GM12878 (cell line): ENCODE measurements at places on chromosomes 2 and 18.

- no peak overlapping the region for H3K27ac ChIP-seq
- no peak for DNase-seq
- no peaks in the 10 kb centered on the region for H3K27me3 ChIP-seq
- no peaks in the 10 kb centered on the region for H3K4me1 ChIP-seq
- no peak overlapping the region for H3K4me3 ChIP-seq
- H3K36me3 ChIP-seq, result no peaks in the 10 kb centered on the region
These were observed 16.2 kb upstream of the CLASP1 start for GRCh38 chr2:121665504-121665903.

DNA sequence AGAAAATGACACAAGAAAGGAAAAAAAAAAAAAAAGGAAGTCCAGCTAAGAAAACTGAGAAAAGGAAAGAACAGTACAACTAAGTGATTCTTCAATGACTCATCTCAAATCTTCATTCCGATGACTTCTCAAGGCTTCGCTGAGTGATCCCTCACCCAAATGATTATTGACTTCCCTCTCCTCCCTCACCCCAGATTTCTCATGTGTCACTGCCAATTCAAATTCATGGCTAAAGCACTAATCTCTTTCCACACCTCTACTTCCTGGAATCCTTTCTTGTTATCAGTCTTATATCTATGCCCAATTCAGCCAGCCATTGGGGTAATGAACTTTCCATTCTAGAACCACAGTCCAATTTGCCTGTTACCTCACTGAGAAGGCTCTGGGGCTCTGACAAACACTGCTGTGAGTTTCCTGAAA lies 7.2 kb upstream of the ABCB11 start:
- no peaks in the 10 kb centered on the region for H3K27me3 ChIP-seq
- H3K27ac ChIP-seq, result no peak overlapping the region
- H3K4me3 ChIP-seq, result no peak overlapping the region
- H3K36me3 ChIP-seq, result no peaks in the 10 kb centered on the region
- peaks cover 3% of the 10 kb centered on the region; the same call in 1 of the 2 replicates for H3K4me1 ChIP-seq
- DNase-seq, result peak; percentile 32

GRCh38 chr2:65931056-65931455 lies 498.7 kb upstream of the SPRED2 start:
- no peak overlapping the region for H3K27ac ChIP-seq
- H3K4me1 ChIP-seq, result no peaks in the 10 kb centered on the region
- H3K27me3 ChIP-seq, result no peaks in the 10 kb centered on the region
- DNase-seq, result no peak
- no peak overlapping the region for H3K4me3 ChIP-seq

DNA sequence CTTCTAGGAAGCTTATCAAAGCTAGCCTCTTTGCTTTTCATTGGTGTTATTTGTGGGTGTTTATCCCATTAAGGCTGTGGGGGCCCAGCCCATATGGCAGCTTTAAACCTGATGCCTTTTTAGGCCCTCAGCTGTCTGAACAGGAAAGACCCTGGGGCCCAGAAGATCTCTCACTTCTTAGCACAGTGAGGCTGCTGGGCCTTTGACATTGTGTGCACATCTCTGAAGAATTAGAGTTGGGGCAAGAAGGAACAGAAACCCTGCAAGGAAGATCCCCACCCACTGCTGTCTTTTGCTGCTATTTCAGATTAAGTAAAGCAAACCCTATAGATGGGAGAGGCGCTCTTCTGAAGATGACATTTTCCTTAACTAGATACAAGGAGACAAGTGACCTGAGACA lies 250.0 kb downstream of the SMAD2 start:
- H3K27ac ChIP-seq, result peak overlapping the region; percentile 85
- peaks cover 39% of the 10 kb centered on the region for H3K4me1 ChIP-seq
- no peaks in the 10 kb centered on the region for H3K36me3 ChIP-seq
- peak; percentile 77 for DNase-seq
- H3K27me3 ChIP-seq, result no peaks in the 10 kb centered on the region

- no peaks in the 10 kb centered on the region for H3K4me1 ChIP-seq
- no peaks in the 10 kb centered on the region for H3K36me3 ChIP-seq
- H3K4me3 ChIP-seq, result no peak overlapping the region
- no peaks in the 10 kb centered on the region for H3K27me3 ChIP-seq
These were observed 82.9 kb upstream of the CCDC85A start for GRCh38 chr2:56100791-56101312.

- no peak overlapping the region for H3K27ac ChIP-seq
- DNase-seq, result no peak
- peaks cover 27% of the 10 kb centered on the region for H3K36me3 ChIP-seq
- peaks cover 14% of the 10 kb centered on the region for H3K4me1 ChIP-seq
These were observed 10.9 kb downstream of the WIPF1 start for GRCh38 chr2:174586418-174587295.

GRCh38 chr2:218383892-218384519 lies 1.9 kb downstream of the SLC11A1 start:
- no peaks in the 10 kb centered on the region for H3K4me1 ChIP-seq
- no peaks in the 10 kb centered on the region; the same call in 1 of the 2 replicates for H3K27me3 ChIP-seq
- H3K27ac ChIP-seq, result no peak overlapping the region
- no peaks in the 10 kb centered on the region for H3K36me3 ChIP-seq
- H3K4me3 ChIP-seq, result no peak overlapping the region
- no peak for DNase-seq

- peak; percentile 20 for DNase-seq
- peaks cover 4% of the 10 kb centered on the region; the same call in 1 of the 2 replicates for H3K4me1 ChIP-seq
- no peaks in the 10 kb centered on the region for H3K27me3 ChIP-seq
- H3K27ac ChIP-seq, result no peak overlapping the region
- no peak overlapping the region for H3K4me3 ChIP-seq
These were observed 62.1 kb downstream of the NABP1 start for GRCh38 chr2:191740016-191740419.

DNA sequence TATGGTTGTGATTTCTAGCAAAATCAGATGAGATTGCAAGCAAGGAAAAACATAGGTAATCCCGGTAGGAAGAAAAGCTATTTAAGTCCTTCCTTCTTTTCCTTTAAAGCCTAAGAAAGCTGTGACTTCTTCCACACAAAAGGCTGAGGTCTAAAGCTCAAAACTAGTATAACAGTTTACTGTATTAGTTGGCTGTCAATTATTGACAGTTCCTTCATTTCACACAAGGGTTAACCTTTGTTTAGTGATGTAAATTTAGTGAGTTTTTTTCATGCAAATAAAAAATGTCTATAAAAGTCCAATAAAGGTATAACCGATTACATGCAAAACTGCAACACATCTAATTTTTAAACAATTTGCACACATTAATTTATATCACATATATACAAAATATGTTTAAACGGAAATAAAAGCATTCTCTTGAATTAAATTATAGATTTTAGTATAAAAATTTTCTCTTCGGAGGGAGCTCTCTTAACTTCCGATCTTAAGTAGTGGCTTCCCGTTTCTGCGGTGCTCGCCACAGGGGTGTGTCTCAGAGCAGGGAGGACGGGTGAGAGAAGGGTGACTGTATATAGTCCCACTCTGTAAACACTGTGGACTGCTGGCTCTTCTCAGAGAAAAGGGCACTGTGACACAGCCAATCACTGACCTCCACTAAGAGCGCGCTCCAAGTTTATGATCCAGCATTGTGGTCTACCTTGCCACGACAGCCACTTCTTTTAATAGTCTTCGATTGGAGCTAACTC lies 33.4 kb downstream of the TTR start:
- 0 out of 2 replicates have a peak, but pooled peaks cover under 1% of the 10 kb centered on the region for H3K36me3 ChIP-seq
- H3K4me1 ChIP-seq, result no peaks in the 10 kb centered on the region
- DNase-seq, result no peak
- no peaks in the 10 kb centered on the region for H3K27me3 ChIP-seq

- peaks cover 4% of the 10 kb centered on the region for H3K36me3 ChIP-seq
- H3K27ac ChIP-seq, result no peak overlapping the region
- DNase-seq, result no peak
- no peaks in the 10 kb centered on the region for H3K4me1 ChIP-seq
These were observed 237.0 kb downstream of the ATAD2B start for GRCh38 chr2:23689891-23690290.

DNA sequence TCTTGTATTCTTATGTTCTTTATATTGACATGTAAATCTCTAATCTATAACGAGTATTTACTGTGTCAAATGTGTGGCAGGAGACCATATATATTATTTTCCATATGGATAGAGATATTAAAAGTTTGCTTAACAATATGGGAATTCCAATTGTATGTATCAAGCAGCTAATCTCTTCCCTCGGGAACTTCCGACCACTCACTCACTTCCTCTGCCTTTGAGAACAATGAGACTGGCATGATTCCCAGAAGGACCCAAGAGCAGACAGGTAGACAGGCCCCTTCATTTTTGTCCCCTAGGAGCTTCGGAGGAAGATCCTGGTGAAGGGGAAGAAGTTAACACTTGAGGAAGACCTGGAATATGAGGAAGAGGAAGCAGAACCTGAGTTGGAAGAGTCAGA lies 24.1 kb downstream of the PLCD4 start:
- peaks cover 2% of the 10 kb centered on the region for H3K36me3 ChIP-seq
- no peak overlapping the region for H3K4me3 ChIP-seq
- H3K27me3 ChIP-seq, result no peaks in the 10 kb centered on the region

DNA sequence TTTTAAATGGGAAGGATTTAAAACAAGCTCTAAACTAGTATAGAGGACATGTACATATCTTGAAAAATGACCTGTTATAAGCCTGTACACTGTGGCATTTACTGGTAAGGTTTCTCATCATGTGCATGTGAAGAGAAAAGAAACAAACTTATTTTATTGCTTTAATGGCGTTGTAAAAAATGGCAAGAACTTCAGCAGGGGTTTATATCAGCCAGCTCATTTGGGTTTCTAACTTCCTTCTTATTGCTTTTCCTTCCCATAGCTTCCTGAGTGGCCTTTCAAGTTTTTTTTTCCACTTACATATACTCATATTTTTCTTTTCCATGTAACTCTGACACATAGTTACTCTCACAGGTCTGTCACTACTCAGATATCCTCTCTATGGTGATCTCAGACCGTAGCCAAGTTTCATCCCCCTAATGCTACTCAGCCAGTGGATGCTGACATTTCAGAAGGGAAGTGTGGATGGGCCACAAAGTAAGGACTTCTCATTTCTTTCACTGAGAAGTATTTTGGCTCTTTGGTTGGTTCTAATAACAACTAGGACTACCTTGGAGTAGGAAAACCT lies 198.2 kb downstream of the PARD3B start:
- no peak overlapping the region for H3K4me3 ChIP-seq
- no peaks in the 10 kb centered on the region for H3K27me3 ChIP-seq
- H3K4me1 ChIP-seq, result no peaks in the 10 kb centered on the region

GRCh38 chr2:4576075-4576474 lies 872.7 kb downstream of the DCDC2C start:
- no peak overlapping the region for H3K4me3 ChIP-seq
- H3K4me1 ChIP-seq, result no peaks in the 10 kb centered on the region
- no peak for DNase-seq
- no peak overlapping the region for H3K27ac ChIP-seq
- no peaks in the 10 kb centered on the region for H3K27me3 ChIP-seq

DNA sequence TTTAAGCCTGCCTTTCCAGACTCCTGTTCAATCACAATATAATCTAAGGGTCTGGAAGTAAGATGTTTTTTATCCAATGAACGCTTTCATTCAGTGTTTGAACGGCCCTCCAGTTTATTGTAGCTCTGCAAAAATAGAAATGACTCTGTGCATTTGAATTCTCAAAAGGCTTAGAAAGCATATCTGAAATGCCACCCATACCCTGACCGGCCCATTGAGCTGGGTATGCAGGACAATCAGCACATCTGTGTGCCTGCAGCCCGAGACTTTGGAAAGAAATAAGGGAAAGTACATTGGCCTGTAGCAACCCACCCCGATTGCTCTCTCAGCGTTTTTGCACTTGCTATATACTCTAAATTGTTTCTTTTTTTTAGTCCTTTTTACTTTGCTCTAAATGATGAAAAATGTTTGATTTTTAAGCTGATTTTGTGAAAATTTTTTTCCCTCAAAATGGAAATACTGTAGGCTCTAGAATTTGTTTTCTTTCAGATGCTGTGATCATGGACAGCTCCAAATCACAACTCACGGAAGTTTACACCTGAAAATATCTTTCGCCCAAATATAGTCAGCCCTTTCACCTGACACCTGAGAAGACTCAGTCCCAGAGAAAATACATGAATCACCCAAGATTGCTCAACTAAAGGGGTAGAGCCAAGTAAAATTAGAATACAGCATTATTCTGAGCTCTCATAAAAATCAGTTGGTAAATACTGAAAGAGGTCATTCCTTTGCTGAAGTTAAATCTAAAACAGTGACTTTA lies 194.5 kb upstream of the SIX3 start:
- H3K36me3 ChIP-seq, result no peaks in the 10 kb centered on the region
- H3K4me3 ChIP-seq, result no peak overlapping the region
- H3K4me1 ChIP-seq, result no peaks in the 10 kb centered on the region
